ENCODE measurements at places on chromosomes 3 and 15.

- no peak for DNase-seq
Measured at GRCh38 chr3:5733995-5734394, 546.5 kb downstream of the EDEM1 start.

DNA sequence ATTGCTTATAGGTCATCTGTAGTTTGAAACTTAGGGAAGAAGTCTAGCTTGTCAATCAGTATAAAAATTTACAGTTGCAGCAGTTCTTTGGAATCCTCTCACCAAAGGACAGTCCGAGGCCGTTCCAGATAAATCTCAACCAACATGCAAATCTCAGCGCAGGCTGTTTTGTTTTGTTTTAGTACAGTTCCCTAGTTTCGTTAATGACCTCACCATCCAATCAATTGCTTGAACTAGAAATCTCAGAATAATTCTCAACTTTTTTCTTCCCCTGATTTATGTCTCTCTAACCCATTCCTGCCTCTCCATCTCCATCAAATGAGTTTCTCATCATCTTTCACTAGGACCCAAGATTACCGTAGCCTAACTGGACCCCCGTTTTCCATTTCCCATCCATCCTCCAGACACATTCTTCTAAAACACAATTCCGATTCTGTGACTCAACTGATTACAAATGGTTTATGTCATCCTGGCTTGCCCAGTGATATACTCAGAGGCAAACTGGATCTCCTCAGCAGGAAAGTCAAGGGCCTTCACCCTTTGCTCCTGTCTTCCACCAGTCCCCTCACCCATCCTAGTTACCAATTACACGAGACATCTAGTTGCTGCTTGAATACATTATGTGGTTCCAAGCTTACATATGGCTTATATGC is 1.3 kb downstream of the SMCO1 start:
- DNase-seq, result peak; percentile 19

DNA sequence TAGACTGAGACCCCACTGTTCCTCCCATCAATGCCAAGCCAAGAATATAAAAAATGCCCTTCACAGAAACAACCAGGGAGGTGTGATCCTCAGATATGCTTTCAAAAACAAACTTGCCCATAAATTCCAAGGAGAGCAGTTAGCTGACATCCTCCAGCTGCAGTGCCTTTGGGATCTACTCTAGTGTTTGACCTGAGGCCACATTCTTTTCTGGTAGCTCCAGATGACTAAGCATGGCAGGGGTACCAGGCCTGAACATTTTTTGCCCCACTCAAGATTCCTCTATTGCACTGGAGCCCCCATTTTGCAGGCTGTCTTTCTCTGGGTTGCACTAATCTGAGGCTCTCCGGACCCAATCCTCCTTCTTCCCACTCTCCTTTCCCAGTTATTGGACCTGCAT is 27.9 kb upstream of the ACP3 start:
- no peak for DNase-seq

- DNase-seq, result peak; percentile 7
Measured at GRCh38 chr3:110296885-110297284, 774.7 kb upstream of the NECTIN3 start.

DNA sequence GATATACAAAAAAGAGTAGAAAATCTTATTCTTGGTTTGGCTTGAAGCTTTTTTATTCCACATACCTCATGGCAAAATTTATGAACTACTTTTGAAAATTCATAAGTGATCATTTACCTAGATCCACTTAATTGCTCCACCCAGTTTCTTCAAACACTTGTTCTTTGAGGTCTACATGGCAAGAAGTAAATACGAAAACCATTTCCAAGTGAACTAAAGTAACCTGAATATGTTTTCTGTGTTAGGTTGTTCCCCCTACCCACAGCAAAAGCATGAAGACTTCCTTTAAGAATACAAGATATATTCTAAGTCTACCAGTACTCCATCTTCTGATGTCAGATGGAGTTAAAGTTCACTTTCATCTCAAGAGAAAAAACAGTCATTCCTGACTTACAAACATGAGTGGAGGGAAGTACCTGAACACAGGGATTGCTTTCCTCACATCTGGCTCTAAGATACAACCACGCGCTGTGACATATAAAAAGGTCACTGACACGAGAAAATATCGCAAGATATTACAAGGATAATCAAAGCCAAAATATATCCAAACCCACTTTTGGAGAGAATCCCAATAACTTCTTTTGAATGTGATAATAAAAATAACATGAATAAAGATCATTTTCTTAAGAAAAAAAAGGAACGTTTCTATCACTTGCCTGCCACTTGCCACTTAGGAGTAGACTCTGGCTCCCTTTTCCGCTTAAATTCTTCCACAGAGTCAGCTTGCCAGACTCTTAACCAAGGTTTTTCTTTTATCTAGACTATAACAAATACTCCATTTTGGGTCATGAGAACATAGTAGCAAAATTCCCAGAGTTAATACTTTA is 424.5 kb downstream of the TIGIT start:
- DNase-seq, result no peak

Measured in GM03348 (cell line).